Muscle of leg (tissue), 16 donors: ENCODE measurements at places on chromosomes 7 and 10. TPM values are rescaled to one million over a fixed set of nuclear protein-coding genes. Genes with fewer than 3 reads are reported as not detected.

DNA sequence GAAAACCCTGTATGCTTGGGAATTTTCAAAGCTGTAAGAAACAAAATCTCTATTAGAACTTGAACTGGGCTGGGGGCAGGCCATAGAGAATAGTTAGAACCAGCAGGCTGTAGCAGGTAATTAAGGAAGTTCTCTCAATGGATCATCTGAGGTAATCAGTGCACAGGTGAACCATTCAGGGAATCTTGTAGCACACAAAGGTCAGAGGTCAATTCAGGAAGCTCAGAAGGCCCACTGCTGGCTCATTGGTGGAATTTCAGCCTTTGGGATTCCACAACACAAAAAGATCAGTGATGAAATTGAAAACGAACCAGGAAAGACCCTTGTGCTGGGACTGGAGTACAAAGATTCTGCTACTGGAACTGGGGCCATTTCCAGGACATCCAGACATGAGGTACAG lies 82.0 kb downstream of the TMEM168 start:
- DNase-seq = no peak

- DNase-seq = no peak
These were observed 11.7 kb downstream of the RPA3 start for GRCh38 chr7:7706556-7707172.

- DNase-seq = no peak
These were observed 11.7 kb downstream of the CASP2 start for GRCh38 chr7:143299840-143300239.

DNA sequence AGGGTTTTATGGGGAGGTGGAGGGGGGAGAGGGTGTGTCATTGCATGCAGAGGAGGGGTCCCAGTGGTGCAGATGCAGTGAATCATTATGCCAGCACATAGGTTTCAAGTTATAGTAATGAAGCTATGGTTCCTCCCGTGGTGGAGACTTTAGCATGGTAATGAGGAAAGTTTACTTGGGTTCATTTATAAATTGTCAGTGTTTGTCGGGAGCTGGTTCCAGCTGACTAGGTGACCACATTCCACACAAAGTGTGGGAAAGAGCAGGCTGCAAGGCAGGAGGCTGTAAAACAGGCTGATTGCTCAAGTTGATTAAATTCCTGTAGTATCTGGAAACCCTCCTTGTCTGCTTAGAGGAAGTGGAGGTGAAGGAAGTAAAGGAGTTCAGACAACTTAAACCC lies 78.9 kb downstream of the SRI start:
- DNase-seq = no peak

DNA sequence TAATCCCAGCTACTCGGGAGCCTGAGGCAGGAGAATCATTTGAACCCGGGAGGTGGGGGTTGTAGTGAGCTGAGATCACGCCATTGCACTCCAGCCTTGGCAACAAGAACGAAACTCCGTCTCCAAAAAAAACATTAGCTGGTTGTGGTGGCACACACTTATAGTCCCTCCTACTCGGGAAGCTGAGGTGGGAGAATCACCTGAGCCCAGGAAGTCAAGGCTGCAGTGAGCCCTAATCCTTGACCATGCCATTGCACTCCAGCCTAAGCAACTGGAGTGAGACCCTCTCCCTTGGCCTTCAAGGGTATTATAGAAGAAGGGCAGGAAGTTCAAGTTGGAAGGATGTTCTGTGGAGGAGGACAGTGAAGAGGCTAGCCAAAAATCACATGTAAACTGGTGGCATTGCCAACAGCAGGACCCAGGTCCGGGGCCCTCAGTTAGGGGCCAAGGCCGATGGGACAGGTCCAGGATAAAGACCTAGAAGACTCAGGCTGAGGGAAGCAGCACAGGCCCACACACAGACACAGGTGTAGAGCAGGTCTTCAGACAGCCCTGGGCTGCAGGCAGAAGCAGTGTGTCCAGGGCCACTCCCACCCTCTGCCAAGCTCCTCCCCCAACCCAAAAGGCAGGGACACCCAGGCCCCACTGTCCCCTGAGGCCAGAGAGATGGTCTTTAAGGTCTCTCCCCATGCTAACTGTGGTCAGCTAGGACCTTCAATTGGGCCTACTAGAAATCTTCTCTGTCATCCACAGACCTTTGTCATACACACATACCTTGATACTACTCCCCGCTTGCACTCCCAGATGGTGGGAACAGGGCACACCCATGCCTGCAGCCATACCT lies 8.4 kb upstream of the SAMD8 start:
- DNase-seq = no peak

AKR1C2 gene
- polyA plus RNA-seq = 13.8 TPM

CABCOCO1 gene
- polyA plus RNA-seq = 0.31 TPM

- DNase-seq = peak; percentile 34
These were observed 63.2 kb upstream of the TOMM7 start for GRCh38 chr7:22885797-22886261.

H2BK1 gene
- not detected for polyA plus RNA-seq

- no peak for DNase-seq
These were observed 154.9 kb upstream of the C7orf33 start for GRCh38 chr7:148435715-148436114.

FAM237B gene
- polyA plus RNA-seq = 0.05 TPM

GRCh38 chr10:102287538-102287937 lies 42.2 kb downstream of the GBF1 start:
- DNase-seq = no peak

DNA sequence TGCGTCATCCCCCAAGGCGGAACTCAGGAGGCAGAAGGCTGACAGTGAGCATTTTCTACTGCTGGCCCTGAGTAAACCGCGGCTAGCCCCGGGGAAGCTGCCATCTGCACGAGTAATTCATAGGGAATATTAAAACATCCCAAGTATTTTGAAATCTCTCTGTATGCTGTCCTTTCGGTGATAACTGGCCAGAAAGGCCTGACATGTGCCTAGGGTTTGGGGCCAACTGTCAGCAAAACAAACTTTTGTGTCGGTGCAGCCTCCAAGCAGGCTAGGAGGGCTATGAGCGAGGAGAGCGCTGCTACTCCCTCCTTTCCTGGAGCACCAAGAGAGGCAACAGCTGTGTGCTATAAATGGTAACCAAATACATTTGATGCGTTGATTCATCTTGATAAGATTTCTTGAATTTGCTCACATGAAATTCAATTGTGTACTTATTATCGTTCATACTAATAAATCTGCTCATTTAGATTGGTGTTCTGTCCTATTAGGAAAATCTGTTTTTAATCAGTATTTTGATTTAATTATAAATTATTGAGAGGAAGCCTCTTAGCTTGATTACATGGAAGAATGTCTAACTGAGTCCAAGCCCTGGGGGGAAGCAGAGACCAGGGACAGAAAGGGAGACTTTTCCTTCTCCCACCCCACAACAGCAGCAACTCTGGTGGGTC lies 124.4 kb upstream of the NPS start:
- peak; percentile 63 for DNase-seq

CPA4 gene
- 1.3 TPM for polyA plus RNA-seq

PLPP4 gene
- 1.7 TPM for polyA plus RNA-seq

- peak; percentile 50 for DNase-seq
These were observed 146.1 kb upstream of the TCF7L2 start for GRCh38 chr10:112803961-112804401.

DNA sequence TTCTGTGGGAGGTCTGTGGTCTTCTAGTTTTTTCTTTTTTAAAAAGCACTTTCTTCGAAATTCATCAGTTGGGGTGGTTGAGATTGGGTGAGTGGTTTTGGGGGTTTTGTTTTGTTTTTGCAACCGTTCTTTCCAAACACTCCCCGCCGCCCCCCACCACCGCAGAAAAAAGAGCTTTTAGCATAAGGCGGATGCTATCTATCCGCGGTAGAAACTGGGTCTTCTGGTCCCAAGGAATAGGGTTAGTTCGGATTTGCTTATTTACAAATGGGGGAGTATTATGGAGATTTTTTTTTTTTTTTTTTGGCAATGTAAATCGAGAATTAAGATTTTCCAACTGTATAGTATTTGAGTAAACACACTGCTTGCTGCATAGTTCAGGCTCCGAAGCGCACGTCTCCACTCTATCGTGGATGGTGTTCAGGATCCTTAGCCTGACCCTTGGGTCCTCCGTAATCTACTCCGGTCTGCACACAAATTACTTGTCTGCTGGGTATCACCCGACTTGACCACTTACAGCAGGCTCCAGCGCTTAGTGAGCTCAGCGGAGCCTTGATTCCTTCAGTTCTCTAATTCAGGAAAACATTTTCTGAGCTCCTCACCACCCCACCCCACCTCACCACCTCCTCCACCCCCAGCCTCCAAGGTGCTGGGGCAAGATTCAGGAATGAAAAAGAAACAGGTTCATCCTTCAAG lies 757 bp upstream of the NRCAM start:
- no peak for DNase-seq

MYL10 gene
- 8.0 TPM for polyA plus RNA-seq

DNA sequence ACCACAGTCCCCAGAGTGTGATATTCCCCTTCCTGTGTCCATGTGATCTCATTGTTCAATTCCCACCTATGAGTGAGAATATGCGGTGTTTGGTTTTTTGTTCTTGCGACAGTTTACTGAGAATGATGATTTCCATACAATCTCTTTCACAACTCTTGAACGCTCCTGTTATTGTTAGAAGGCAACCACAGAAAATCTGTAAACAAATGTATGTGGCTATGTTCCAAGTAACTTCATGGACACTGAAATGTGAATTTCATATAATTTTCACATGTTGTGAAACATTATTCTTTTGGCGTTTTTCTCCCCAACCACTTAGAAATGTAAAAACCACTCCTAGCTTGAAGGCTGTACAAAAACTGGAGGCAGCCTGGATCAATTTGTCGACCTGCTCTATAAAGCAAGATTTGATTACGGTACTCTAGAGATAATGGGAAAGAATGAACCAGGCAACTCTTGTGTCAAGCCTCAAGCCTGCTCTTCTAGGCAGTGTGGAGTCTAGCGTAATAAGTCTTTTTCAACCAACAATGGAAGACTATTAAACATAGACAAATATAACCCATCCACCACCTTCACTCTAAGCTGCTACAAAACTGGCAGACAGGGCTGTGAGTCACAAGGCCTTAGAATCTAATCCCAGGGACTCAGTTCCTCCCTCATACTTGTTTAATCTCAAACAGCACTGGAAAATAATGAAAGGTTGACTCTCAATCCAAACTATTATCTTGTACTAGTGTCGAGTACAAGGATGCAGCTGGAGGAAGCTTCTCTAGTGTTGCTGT lies 22.7 kb downstream of the ARL3 start:
- no peak for DNase-seq

- no peak for DNase-seq
These were observed 43.1 kb downstream of the AMZ1 start for GRCh38 chr7:2730846-2731770.

- DNase-seq = peak; percentile 16
These were observed 85.6 kb upstream of the IMMP2L start for GRCh38 chr7:111647881-111648280.

DNA sequence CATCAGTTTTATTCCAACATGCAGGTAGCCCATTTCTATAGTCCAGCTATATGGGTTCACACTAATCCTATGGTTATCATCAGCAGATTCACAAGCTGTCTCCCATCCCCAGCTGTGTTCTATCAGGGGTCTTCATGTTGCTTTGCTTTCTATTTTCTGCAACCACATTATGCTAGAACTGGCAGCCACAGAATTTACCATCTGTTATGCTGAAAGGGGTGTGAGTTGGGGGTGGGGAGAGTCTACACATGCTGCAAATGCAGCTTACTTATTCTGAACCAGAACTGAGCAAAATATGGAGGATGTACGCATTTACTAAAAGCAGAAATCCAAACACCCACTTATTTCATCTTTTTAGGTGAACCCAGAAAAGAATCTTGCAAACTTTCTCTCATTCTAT lies 32.9 kb downstream of the SHTN1 start:
- DNase-seq = no peak

- peak; percentile 61 for DNase-seq
These were observed 154.0 kb downstream of the TCF7L2 start for GRCh38 chr10:113104047-113104446.

- DNase-seq = no peak
These were observed 171.4 kb downstream of the ARID5B start for GRCh38 chr10:62072901-62073300.

GRCh38 chr7:147869456-147869855 lies 721.1 kb upstream of the C7orf33 start:
- DNase-seq = no peak

DNA sequence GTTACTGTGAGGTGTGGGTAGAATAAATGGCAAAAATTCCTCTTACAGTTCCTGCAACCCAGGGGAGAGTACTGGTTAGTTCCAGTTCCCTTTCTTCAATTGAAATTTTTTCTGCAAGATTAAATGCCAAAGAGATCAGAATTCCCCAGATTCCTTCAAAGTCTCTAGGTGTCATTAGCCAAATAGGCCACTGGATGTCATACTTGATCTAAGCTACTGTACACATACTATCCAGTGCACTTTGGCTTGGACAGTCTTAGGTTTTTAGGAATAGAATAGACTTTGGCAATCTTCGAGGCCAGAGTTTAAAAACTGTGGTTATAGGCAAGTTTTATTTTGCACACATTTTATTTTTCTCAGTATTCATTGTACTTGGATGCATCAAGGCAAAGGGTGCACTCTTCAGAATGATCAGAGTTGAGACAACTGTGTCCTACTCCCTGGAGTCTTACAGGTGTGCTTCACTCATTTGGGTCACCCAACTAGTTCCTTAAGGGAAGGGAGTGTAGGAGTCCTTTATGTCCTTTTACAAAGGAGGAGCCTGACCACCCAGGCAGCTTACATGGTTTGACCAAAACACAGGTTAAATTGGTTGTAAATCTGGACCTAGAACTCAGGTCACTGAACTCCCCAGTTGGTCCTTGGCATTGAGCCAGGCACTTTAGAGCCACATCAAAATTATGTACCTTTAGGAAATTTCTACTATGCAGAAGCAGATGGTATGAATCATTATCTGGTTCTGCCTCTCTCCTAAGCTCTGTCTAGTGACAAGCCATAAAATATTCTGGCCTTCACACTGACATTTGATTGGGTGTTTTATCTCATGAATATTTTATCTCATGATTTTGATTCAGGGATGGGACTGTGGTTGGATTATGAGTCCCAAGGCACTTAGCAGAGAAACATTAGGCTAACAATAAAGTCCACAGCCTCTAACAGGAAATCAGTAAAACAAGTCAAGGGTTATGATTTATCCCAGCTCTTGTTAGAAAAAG lies 49.5 kb downstream of the ASAH2B start:
- peak; percentile 4 for DNase-seq

FAM25A gene
- polyA plus RNA-seq = not detected

DNA sequence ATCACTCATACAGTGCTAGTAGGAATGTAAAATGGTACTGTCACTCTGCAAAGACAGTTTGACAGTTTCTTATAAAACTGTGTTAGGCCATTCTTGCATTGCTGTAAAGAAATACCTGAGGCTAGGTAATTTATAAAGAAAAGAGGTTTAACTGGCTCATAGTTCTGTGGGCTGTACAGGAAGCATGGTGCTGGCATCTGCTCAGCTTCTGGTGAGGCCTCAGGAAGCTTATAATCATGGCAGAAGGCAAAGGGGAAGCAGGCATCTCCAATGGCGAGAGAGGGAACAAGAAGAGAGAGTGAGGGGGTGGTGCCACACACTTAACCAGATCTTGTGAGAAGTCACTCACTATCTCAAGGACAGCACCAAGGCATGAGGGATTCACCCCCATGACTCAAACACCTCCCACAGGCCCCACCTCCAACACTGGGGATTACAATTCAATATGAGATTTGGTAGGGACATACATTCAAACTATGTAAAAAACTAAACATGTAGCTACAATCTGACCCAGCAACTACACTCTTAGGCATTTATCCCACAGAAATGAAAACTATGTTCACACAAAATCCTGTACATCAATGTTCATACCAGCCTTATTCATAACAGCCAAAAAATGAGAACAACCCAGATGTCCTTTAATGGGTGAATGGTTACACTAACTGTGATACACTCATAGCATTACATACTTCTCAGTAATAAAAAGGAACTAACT lies 5.0 kb downstream of the ALDH18A1 start:
- DNase-seq = no peak

- DNase-seq = peak; percentile 84
These were observed 84.7 kb upstream of the TRIL start for GRCh38 chr7:29042824-29043231.

- no peak for DNase-seq
These were observed 29.3 kb downstream of the LMTK2 start for GRCh38 chr7:98135984-98136383.
